GM23248 (cell line): ENCODE measurements at places on chromosomes 5 and 9. TPM values are rescaled to one million over a fixed set of nuclear protein-coding genes. Genes with fewer than 3 reads are reported as not detected.

Gene NPDC1
- 41.9 and 43.1 TPM in 2 replicates for total RNA-seq

Gene PCDHB5
- total RNA-seq, result 0.43 and 1.3 TPM in 2 replicates

Gene PCDHB15
- total RNA-seq, result 2.7 and 2.8 TPM in 2 replicates

Gene PHF19
- 16.7 and 28.2 TPM in 2 replicates for total RNA-seq

Gene HACD4
- total RNA-seq, result 4.7 and 7.5 TPM in 2 replicates

Gene WNK2
- not detected in 2 replicates for total RNA-seq

Gene AK8
- total RNA-seq, result 0.32 and 1.0 TPM in 2 replicates

Gene PRDM9
- not detected in 2 replicates for total RNA-seq

Gene ORM2
- not detected in 2 replicates for total RNA-seq

Gene FOXI1
- not detected in 2 replicates for total RNA-seq

Gene TMC1
- 2.4 TPM in 1 of 2 replicates, not detected in the other for total RNA-seq

Gene NIM1K
- total RNA-seq, result 0.63 and 4.9 TPM in 2 replicates

Gene POLR3G
- 1.5 and 8.8 TPM in 2 replicates for total RNA-seq

Gene NFIB
- 3.4 and 5.3 TPM in 2 replicates for total RNA-seq

Gene GKAP1
- total RNA-seq, result not detected in 2 replicates

Gene SH3GL2
- not detected in 2 replicates for total RNA-seq

Gene SLC6A18
- total RNA-seq, result not detected in 2 replicates

Gene TMOD1
- total RNA-seq, result 1.3 TPM in 1 of 2 replicates, not detected in the other

Gene TEK
- total RNA-seq, result 7.1 and 10.2 TPM in 2 replicates

Gene TLX3
- not detected in 2 replicates for total RNA-seq

Gene GAS1
- total RNA-seq, result 29.7 and 36.0 TPM in 2 replicates

Gene SPINK5
- total RNA-seq, result not detected in 2 replicates

Gene WNT8A
- not detected in 2 replicates for total RNA-seq

Gene PCDHA1
- not detected in 2 replicates for total RNA-seq

Gene AMBP
- not detected in 2 replicates for total RNA-seq

Gene RNF183
- not detected in 2 replicates for total RNA-seq

Gene RETREG1
- 0.22 and 5.1 TPM in 2 replicates for total RNA-seq

Gene IRF1
- total RNA-seq, result 6.2 and 10.4 TPM in 2 replicates

Gene OGN
- 0.11 TPM in 1 of 2 replicates, not detected in the other for total RNA-seq

Gene PRRX2
- 145 and 169 TPM in 2 replicates for total RNA-seq

Gene FGFR4
- total RNA-seq, result not detected in 2 replicates

Gene FGF10
- not detected in 2 replicates for total RNA-seq

Gene IFNK
- total RNA-seq, result not detected in 2 replicates

Gene LHX2
- total RNA-seq, result not detected in 2 replicates

Gene SPINK6
- total RNA-seq, result not detected in 2 replicates

Gene EFNA5
- total RNA-seq, result 0.86 TPM in 1 of 2 replicates, not detected in the other

Gene ATG12
- total RNA-seq, result 57.2 and 70.2 TPM in 2 replicates

Gene LURAP1L
- 16.2 and 30.4 TPM in 2 replicates for total RNA-seq

Gene PCDHA12
- total RNA-seq, result not detected in 2 replicates

Gene TMEM167A
- total RNA-seq, result 76.0 and 106 TPM in 2 replicates

Gene CDKN2B
- 5.3 and 10.6 TPM in 2 replicates for total RNA-seq

Gene PRLR
- 5.8 and 14.2 TPM in 2 replicates for total RNA-seq

Gene PTPN3
- total RNA-seq, result 0.51 and 1.3 TPM in 2 replicates

Gene PLEKHG4B
- total RNA-seq, result not detected in 2 replicates

Gene CDX1
- total RNA-seq, result not detected in 2 replicates

Gene SHC3
- total RNA-seq, result 0.54 and 0.63 TPM in 2 replicates

Gene CTNND2
- not detected in 2 replicates for total RNA-seq

Gene ITGA2
- 21.5 and 24.3 TPM in 2 replicates for total RNA-seq

Gene PRR7
- 23.9 and 24.8 TPM in 2 replicates for total RNA-seq
